DMS79 treated with DMSO at 0.1 percent for 48 hours (cell line): ENCODE measurements at places on chromosomes 3 and 15.

DNA sequence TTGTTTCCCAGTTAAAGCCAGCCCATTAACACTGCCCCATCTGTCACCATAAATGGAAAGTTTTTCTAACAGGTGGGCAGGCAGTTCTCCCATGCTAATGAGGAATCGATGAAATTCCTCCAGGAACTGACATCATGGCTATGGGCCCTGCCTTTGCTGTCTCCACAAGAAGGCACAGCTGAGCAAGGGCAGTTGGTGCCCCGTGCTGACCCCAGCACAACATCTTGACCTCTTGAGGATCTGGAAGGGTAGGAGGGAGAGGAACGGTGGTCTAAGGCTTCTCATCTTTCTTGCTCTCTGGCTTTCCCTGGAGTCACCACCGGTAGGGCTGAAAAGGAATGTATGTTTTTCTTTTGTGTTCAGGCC lies 46.7 kb downstream of the CHCHD6 start:
- no peak for DNase-seq

DNA sequence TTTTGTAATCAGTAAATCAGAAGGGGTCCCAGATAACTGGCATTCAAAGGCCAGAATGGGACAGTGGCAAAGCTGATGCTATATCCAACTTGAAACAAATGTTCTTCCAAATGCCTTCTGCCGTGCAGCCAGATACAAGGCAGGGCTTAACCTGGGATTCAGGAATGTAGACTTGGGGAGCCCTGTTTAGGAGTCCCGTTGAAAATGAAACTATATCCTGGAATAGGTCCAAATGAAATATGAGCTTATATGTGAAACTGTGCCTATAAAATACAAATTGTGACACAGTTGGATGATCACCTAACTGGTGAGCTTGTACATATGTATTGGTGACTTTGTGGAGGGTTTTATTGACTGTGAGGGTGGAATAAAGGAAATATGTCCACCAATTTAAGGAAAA lies 28.7 kb downstream of the FRMD4B start:
- no peak for DNase-seq

DNA sequence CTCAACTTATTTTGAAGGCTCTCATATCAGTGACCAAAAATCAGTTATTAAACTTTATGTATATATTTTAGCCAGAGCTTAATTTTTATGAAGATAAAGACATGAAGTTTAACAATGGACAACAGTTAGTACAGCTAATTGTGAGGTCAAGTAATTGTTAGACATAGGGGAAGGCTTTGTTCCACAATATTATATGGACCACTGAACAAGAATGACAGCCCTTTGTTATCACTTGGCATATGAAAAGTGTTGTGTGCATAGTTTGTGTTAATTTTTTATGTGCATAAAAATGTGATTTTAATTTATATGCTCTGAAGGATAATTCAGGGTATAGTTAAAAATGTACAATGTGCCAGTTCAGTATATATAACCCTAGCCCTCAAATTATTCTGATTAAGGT lies 12.0 kb downstream of the DNAJC19 start:
- no peak for DNase-seq

GRCh38 chr3:63192248-63192647 lies 85.9 kb upstream of the SYNPR start:
- no peak for DNase-seq

- no peak for DNase-seq
Observed at GRCh38 chr15:60553163-60553562, 74.2 kb upstream of the ICE2 start.

GRCh38 chr3:111808439-111808838 lies 50.6 kb upstream of the PHLDB2 start:
- DNase-seq = no peak

- DNase-seq = no peak
Observed at GRCh38 chr15:69482686-69483256, 30.2 kb downstream of the RPLP1 start.

- no peak for DNase-seq
Observed at GRCh38 chr3:13308380-13308801, 111.7 kb downstream of the NUP210 start.
